CD4-positive, alpha-beta memory T cell (primary cell): ENCODE measurements at places on chromosomes 12 and 14. TPM values are rescaled to one million over a fixed set of nuclear protein-coding genes. Genes with fewer than 3 reads are reported as not detected.
A peak's percentile ranks its signal among the peaks of the same experiment; 100 is the strongest.

DNA sequence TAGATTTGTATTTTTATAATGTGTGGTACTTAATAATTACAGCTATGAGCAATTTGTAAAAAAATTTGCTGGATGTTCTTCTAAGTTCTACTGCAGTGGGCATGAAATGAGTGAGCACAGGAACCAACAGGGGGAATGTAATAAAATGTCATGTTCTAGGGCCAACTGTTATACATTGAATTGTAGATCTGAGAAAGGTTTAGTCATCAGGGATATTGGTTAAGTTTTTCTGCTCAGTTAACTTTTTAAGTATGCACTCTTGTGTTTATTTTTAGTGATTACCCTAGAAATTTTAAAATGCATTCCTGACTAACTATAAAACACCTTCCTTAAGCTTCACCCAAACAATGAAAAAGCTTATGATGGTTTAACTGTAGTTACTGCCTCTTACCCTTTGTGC is 101.8 kb downstream of the CAND1 start:
- DNase-seq = no peak

DNA sequence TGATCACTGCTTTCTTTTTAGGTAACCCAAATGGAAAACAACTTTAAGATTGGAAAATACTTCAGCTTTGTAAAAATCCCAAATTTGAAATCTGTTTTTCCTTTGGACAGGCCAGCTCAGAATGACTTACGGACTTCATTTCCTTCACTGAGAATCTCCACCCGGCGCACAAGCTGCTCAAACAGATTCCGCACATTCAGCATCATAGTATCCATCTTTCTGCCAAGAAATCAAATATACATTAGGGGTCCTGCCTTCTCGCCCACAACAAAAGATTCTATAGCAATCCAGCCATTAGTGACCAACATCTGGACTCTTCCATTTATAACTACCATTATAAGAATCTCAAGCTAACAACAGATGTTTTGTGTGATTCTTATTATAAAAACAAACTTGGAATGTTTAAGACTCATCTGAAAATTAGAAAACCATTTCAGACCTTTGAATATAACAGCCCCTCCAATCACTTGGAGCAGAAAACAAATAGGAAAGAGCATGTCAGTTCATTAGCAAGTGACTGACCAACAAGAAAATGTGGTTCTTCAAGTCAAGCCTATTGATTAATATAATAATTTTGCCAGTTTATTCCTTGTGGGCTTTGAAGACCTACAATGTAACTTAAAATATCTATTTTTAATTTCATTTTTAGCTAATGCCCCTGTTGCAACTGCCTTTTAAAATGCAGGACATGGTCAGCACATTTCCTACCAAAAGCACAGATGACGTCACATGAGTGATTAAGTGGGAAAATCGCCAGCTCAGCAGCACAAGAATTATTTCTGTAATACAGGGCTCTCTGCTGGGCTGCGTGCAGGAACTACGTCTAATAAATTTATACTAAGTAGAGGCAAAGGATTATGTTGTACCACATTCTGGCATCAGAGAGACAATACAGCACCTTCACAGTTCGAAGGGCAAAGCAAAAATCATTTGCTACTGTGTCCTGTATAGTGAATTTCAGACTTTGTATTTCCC is 8.5 kb downstream of the RACGAP1 start:
- no peak for DNase-seq

- no peak for DNase-seq
Observed at GRCh38 chr12:80086025-80086424, 13.3 kb upstream of the OTOGL start.

DNA sequence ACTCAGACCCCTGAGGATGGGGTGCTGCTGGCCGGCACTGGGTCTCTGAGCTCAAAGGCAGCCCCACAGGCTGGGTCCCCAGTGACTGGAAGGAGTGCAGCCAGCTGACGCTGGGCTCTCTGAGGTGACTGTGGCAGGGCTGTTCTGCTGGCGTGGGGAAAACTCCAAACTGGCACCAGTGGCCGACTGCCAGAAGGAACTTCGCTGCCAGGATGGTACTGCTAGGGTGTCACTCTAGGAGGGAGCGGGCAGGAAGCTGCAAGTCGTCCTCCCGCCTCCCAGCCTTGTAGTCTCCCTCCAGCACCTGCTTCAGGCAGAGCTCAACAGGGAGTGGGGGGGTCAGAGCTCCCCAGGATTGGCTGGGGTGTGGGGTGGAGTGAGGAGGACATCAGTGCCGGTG is 41.3 kb downstream of the CDC42BPB start:
- no peak for DNase-seq

GRCh38 chr12:96256672-96257361 is 62.6 kb downstream of the ELK3 start:
- DNase-seq = no peak

DNA sequence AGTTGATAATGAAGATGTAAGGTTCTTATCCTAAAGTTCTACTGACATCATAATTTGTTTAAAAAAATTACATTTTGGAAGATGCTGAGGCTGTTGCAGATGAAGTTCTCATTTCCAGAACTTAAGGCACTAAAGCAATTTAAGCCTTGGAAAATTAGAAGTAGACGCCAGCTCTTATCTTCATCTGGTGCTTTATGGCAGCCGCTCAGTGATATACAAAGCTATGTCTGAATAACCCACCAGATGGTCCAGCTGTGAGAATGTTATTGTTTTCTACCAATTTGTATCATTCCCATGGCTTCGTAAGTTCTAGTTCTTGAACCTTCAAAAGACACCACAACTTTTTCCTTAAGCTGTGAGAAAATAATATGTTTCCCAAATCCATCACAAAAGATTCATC is 212.1 kb upstream of the ARID2 start:
- no peak for DNase-seq

DNA sequence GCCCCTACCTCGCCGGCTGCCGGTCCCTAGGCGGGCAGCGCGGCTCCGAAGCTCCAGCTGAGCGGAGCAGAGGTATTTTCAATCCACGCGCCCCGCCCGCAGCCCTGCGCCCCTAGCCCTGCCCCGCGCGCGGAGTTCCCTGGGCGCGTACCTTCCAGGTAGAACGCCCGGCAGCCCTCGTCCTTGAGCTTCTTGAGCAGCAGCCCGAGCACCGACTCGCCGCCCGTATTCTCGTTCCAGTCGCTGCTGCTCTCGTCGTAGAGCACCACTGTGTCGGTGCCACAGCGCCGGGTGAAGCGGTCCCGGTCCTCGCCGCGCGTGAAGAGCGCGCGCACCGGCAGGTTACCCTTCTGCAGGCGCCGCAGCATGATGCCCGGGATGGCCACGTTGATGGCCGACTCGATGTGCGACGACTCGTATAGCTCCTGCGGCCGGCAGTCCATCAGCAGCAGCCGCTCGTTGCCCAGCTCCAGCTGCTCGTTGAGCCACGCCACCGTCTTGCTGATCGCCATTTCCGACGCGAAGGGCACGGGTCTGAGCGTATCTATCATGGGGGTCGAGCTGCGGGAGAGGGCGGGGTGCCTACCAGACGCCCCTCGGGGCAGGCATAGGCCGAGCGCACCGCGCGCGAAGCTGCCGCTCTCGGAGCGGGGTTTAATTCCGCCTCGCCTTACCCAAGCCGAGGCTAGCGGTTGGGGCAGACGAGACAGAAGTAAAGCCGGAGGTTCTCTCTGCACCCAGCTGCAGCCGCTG is 636 bp downstream of the DUSP6 start:
- peak; percentile 49 for DNase-seq

DNA sequence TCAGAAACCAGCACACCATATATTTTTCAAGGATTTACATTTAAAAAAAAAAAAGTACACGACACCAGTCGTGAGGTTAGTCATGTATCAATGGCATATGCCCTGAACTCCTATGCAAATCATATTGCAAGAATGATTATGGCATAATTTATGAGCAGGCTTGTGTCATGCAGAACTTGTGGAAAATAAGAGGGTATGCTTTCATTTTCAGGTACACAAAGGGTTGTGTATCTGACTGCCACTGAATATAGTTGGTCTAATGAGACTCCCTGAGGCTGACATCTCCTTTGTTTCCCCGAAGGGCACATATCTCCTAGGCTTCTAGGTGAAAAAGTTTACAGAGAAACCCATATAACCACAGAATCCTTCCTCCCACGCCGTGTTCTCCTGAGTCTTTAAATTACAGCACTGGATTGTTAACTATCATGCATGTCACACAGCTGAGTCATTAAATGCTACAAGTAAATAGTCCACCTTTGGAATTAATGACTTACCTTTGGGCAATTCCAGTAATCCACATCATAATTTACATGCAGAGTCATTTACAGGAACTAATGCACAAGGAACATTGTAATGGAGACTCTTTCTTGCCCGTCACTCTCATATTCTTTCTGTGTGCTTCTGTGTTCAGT is 356.7 kb upstream of the DIO2 start:
- no peak for DNase-seq

DNA sequence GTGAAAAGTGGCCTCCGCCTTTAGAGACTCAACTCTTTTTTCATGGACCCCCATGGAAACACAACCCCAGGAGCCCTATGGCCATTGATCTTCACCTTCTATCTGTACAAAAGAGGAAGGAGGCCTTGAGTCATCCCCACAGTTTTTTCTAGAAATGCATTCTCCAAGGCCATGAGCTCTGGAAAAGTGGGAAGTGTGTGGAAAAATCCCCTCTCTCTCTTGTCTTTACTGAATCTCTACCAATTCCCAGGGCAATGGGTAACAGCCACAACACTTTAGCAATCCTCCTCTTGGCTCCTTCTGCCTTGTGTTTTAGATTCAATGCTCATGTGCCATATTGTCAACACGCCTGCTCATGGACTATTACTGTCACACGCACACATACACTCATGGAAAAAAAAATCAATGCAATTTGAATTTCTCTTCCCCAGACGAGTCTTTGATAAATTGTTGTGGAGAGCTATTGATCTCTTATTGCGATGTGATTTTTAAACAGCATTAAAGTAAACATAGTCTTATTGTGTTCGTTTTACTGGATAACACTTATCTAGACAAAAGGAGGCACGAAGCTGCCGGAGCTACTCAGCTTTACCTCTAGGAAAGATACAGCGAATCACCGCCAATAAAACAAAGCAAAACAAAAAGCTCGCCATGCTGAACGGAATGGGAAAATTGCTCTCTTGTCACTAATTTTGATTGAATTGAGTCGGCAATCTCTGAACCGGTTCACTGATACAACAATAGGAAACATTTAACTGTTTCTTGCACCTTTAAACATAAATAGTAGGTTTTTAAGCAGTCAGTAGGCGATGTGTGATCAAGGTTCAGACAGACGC is 260.3 kb downstream of the VRK1 start:
- no peak for DNase-seq

DNA sequence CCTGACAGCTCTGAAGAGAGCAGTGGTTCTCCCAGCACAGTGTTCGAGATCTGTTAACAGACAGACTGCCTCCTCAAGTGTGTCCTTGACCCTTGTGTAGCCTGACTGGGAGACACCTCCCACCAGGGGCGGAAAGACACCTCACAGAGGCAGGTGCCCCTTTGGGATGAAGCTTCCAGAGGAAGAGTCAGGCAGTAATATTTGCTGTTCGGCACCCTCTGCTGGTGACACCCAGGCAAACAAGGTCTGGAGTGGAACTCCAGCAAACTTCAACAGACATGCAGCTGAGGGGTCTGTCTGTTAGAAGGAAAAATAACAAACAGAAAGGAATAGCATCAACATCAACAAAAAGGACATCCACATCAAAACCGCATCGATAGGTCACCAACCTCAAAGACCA is 21.6 kb upstream of the ABCC9 start:
- DNase-seq = no peak

GRCh38 chr12:56160894-56161689 is 2.9 kb downstream of the MYL6 start:
- no peak for DNase-seq

DNA sequence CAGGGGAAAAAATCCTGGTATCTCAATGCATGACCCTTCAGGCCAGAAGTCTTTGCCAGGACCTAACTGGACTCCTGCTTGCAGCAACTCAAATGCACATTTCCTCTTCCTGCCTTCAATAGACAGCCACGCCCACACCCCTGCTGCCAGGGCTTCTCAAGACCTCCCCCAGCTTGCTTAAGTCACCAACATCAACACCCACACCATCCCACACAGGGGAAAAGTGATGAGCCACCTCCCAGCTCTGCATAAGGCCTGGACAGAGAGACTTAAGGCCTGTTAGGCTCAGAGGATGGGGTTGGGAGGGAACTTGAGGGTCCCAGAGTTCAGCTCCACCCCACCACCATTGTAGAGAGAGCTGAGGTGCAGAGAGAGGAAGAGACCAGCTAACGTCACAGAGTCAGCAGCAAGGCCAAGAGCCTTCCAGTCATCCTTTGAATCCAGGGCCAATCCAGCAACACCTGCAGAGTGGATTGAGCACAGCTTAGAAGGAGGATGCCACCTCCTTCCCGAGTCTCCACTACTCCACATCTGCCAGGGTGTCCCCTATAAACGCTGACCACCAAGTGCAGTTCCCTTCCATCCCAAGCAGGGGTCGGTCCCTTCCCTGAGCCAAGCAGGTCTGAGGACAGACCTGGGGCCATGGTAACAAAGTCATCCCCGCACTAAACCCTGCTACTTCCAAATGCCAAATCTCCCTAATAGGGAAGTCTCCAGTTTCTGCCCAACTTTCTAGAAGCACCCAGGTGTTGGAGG is 50.0 kb downstream of the KDM2B start:
- DNase-seq = peak; percentile 63

- DNase-seq = no peak
Observed at GRCh38 chr12:51686727-51687126, 95.7 kb downstream of the SCN8A start.

- no peak for DNase-seq
Observed at GRCh38 chr14:61108496-61109141, 127.6 kb downstream of the SLC38A6 start.

- DNase-seq = no peak
Observed at GRCh38 chr12:46908236-46908935, 82.6 kb upstream of the SLC38A4 start.

- DNase-seq = no peak
Observed at GRCh38 chr12:130719263-130719859, 3.3 kb upstream of the RIMBP2 start.

- no peak for DNase-seq
Observed at GRCh38 chr14:62084020-62084419, 321.8 kb downstream of the SNAPC1 start.

- no peak for DNase-seq
Observed at GRCh38 chr14:104252256-104253215, 114.1 kb downstream of the KIF26A start.

GRCh38 chr14:32744811-32745445 is 193.8 kb upstream of the NPAS3 start:
- no peak for DNase-seq

- no peak for DNase-seq
Observed at GRCh38 chr14:96351986-96352385, 11.2 kb downstream of the ATG2B start.

- DNase-seq = no peak
Observed at GRCh38 chr14:75917322-75917945, 64.4 kb downstream of the TGFB3 start.

Gene KCNC2
- not detected for polyA plus RNA-seq

Gene SMCO2
- not detected for polyA plus RNA-seq

Gene NAV3
- not detected for polyA plus RNA-seq

Gene NFE2
- not detected for polyA plus RNA-seq

Gene SNW1
- 54.4 TPM for polyA plus RNA-seq

Gene CPNE6
- polyA plus RNA-seq = not detected

Gene CLEC2A
- polyA plus RNA-seq = not detected

Gene ARHGEF25
- not detected for polyA plus RNA-seq

Gene LAG3
- 4.9 TPM for polyA plus RNA-seq

Gene C3AR1
- 10.6 TPM for polyA plus RNA-seq

Gene TSPAN19
- polyA plus RNA-seq = not detected

Gene POTEG
- polyA plus RNA-seq = not detected
